Cortex of kidney (tissue), 1 donor: ENCODE measurements at places on chromosomes 2 and 18.

DNA sequence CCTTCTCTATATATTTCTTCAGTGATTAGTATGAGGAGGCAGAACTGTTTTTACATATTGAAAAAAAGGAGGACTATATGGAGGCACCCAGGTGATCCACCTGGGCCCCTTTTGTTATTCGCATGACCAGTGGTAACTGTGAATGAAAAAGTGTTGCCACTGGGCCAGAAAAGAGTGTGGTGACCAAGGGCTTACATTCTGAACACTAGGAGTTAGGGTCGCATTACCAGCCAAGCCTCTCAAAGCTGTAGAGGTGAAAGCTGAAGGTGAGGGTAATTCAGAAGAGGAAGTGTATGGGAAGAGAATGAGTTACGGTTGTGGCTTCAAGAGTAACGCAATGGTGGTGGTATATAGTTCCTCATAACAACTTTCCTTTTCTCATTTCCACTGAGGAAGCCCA is 487.6 kb downstream of the TMEM182 start:
- DNase-seq = no peak

DNA sequence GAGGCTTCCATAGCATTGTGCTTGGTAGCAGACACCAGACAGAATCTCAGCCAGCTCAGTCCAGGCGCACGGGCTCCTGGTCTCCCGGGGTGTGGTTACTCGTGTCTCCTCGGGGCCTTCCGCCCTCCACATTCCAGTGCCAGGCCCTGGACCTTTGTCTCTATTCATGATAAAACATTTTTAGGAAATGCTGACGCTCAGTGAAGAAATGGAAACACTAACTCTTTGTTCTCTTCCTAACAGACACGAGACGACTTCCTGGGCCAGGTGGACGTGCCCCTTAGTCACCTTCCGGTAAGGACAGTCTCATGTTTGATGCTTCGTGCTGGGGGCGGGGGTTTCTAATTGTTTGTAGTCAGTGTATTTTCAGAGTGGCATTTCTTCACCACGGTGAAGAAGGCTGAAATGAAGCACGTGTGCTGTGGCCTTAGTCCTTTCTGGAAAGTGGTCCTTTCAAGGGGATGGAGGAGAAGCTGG is 271.8 kb downstream of the NEDD4L start:
- DNase-seq = no peak

DNA sequence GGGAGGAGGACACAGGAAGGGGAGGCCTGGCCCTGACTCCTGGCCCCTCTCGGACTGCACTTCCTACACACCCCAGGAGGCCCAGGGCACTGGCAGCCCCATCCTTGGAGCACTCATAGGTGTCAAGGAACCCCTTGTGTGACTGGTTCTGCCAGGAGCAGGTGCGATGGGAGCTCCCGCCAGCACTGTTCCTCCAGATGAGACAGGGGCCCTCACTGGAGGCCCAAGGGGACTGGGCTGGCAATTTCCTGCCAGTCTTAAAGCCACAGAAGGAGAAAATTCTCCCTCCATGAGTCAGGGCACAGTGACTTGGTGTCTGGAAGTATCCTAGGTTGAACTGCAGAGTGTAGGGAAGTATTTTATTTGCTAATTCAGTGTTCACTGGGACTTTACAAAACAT is 42.8 kb upstream of the MAL start:
- no peak for DNase-seq

GRCh38 chr2:88735853-88736252 is 44.4 kb downstream of the RPIA start:
- no peak for DNase-seq

GRCh38 chr2:63788071-63788470 is 53.6 kb upstream of the UGP2 start:
- DNase-seq = no peak

GRCh38 chr18:37249895-37250618 is 315.5 kb downstream of the CELF4 start:
- DNase-seq = no peak

DNA sequence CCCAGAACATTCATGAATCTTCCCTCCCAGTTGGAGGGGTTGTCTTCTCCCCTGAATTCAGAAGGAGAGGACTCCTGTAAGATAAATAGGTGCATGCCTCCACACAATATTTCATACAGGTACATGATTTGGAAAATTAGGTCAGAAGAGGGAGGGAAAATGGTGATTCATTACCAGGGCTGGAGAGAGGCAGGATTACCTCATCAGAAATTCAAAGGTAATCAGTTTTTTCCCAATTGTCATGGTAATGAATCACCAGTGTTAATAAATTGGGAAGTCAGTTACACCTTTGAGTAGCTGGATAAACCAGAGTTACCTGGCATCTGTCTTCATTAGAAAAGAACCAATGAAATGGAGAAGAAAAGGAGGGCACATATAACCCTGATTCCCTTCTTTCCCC is 128.5 kb downstream of the EN1 start:
- no peak for DNase-seq

DNA sequence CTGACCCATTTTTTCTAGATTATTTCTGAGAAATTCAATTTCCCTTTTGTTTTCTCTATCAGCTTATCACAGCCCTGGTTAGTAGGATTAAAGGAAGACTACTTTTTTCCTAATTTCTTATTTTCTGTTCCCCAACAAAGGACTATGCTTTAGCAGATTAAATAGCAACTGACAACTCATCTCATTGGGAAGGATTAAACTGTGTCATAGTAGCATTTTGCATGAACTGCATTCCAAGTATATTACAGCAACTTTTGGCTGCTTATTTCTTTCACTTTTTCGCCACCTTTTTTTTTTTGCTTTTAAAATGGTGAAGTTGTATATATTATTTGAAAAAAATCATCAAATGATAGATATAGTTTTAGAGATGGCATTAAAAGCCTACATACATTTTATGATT is 570.3 kb downstream of the FBXO15 start:
- no peak for DNase-seq

DNA sequence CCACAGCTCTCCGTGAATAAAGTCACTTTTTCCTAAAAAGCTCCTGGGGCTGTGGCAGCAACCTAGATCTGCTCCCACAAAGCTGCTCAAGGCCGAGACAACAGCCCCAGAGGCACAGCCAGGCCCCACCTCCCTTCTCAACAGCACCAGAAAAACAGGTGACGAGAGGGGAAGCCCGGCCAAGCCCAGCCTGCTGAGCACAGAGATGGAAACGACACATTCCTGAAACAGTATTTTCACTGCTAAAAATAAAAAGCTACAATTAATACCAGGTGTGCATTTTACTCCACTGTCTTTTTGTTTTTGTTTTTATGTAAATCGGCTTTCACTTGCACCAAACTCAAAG is 199.3 kb downstream of the HDAC4 start:
- DNase-seq = no peak

GRCh38 chr2:24409700-24410556 is 49.6 kb upstream of the ITSN2 start:
- DNase-seq = no peak

- DNase-seq = no peak
These were observed 579 bp downstream of the STAT4 start for GRCh38 chr2:191150230-191150599.

GRCh38 chr2:5740817-5741216 is 48.6 kb downstream of the SOX11 start:
- DNase-seq = no peak

DNA sequence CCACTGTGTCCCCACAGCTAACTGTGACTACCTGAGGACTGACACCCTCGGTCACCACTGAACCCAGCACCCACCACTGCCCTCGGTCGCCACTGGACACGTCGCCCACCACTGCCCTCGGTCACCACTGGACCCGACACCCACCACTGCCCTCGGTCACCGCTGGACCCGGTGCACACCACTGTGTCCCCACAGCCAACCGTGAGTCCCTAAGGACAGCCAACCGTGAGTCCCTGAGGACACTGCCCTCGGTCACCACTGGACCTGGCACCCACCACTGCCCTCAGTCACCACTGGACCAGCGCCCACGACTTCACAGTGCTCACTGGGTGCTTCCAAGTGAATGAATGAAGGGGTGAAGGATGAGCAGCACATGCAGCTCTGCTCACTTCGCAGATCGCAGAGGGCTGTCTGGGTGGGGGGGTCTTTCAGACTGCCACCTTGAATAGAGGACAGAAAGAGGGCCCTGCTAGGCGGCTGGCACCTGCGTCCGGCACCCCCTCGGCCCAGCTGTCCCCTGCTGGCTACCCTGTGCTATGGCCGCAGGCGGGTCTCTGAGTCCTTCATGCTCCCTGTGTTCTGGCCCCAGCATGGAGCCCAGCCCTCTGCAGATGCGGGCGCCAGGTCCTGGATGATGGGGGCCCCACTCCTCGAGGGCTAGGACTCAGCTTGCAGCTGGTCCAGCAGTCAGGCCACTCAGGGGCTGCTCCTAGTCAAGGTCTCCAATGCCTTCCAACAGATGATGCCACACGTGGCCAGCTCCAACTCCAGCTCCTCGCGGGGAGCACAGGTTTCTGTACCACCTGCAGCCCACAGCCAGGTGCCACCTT is 51.4 kb upstream of the GPC1 start:
- no peak for DNase-seq

GRCh38 chr2:106551417-106552130 is 64.4 kb downstream of the CD8B2 start:
- no peak for DNase-seq

- DNase-seq = no peak
These were observed 31.8 kb upstream of the INPP4A start for GRCh38 chr2:98412751-98413458.

GRCh38 chr18:22265838-22266237 is 96.4 kb downstream of the GATA6 start:
- DNase-seq = no peak

DNA sequence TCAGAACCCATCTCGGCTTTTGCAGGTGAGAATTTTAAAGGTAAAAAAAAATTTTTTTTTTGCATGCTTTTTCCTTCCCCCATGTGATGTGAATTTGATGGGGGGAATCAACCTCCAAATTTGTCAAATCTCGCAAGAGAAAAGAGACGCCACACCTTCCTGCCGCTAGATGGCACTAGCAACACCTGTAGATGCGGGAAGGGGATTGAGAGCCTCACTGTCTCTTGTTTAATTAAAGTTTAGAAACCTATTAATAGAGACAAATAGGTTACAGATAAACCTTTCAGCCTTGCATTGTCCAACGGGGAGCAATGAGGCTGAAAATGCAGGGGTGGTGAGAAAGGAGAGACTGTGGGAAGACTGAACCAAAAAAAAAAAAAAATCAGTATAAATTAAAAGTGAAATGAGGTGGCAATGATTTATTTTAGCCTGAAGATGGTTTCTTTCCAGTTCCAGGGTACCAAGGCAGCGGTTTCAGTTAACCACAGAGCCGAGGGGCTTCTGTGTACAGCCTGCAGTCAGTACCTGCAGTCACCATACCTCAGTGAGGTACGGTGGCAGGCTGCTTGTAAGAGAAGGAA is 84.6 kb downstream of the NRP2 start:
- DNase-seq = no peak

- DNase-seq = no peak
These were observed 1.2 kb downstream of the ABCG8 start for GRCh38 chr2:43839776-43840564.

GRCh38 chr2:179059026-179059700 is 9.2 kb upstream of the CCDC141 start:
- DNase-seq = no peak

- DNase-seq = no peak
These were observed 248.1 kb upstream of the SALL3 start for GRCh38 chr18:78731398-78732032.

DNA sequence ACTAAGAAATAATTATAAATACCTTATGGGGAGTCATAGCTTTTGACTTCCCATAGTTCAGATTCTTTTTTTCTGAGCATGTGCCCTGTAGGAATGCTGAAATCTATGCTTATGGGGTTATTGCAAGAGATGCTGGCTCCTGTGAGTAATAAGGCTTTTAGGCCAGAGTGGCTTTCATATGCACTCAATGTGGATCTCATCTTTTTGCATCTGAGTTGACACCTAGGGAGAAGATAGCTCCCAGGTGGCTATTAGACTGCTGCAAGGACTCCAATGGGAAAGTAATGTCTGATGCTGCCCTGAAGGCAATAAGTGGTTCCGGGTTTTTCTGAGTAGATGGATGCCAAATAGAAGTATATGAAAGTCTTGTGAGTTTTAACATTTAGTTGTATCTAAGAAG is 21.0 kb downstream of the DNAH6 start:
- DNase-seq = no peak

DNA sequence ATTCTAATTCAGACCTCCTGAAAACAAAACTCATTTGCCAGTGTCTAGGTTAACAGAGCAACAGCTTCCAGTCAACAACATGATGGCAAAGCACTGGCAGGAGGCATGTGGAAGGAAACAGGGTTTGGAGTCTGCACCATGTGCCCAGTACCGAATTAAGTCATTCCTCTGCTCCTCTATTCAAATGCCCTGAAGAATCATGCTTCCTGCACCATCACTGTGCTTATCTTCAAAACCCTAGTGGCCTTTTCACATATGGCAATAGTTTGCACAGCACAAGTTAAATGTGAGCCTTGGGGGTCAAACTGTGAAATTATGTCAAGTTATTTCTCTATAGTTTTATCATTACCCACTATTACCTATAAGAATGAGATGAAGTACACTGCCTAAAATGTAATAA is 75.4 kb upstream of the GRB14 start:
- no peak for DNase-seq

GRCh38 chr2:148533685-148534084 is 110.9 kb upstream of the EPC2 start:
- no peak for DNase-seq

DNA sequence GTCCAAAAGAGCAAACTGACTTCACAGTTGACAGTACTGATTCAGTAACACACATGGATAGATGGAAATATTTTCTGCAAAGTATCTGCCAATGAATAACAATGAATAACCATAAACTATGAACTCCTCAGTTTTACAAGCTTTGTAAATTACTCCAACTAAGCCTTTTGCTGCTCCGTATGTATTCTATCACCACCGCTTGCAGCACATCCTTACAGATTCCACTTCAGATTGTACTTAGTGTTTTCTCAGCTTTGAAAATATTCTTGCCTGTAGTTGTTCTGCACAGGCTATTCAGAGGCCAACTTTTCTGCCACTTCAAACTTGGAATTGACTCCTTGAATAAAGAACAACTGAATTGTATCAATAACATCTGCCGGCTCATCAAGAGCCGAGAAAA is 36.2 kb downstream of the TLK1 start:
- no peak for DNase-seq

DNA sequence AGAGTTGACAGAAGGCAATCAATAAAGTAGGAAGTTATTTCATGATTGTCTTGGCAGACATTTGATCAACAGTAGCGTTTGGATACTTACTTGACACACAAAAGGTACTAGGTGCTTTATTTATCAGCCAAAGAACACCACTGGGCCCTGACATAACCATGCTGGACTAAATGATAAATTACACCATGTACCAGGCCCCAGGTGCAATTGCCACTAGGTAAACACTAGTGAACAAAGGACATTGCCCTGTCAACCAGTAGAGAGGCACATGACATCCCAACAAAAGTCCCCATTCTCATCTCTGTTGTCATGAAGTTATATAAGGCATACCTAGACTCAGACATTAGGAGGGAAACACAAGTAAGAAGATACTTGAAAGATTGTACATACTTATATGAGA is 747.2 kb downstream of the SATB2 start:
- no peak for DNase-seq

- no peak for DNase-seq
These were observed 22.2 kb downstream of the FAM110C start for GRCh38 chr2:24107-24506.
